Gastroesophageal sphincter (tissue), 4 donors: ENCODE measurements at places on chromosomes 11 and 22. TPM values are rescaled to one million over a fixed set of nuclear protein-coding genes. Genes with fewer than 3 reads are reported as not detected.

TMPRSS4 gene
- total RNA-seq, result 0.78 TPM

SLC3A2 gene
- 73.8 TPM for total RNA-seq

HEPACAM gene
- 0.31 TPM for total RNA-seq

DYNC2H1 gene
- 15.1 TPM for total RNA-seq

FREY1 gene
- total RNA-seq, result 0.54 TPM
